ENCODE measurements at places on chromosomes 5 and 9.
A peak's percentile ranks its signal among the peaks of the same experiment; 100 is the strongest.

DNA sequence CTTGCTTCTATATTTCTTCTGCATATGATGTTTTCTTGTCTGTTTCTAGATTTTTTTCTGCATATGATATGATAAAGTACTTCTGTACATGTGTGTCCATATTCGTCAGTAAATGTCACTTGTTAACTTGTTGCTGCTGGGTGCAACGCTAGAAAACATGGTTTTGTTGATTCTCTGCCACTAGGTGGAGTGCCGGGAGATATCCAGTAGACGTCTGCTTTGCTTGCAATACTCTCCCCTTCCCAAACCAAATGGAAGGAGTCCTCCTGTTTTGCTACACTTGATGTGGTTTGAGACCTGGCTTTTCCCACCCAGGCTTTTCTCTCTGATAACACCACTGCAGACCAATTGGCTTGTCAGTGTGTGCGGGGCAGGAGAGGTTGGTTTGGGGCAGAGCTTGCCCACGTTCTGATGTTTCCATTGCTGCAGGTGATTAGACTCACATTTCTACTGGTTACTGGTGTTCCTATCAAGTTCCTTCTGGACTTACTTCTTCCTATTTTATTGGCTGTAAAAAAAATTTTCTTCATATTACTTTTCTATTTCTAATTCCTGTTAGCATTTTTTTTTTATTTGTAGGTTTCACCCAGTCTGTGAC, 900.0 kb upstream of the CDH10 start:
- DNase-seq = peak; percentile 26

- no peak for DNase-seq
Measured at GRCh38 chr9:133845440-133845839, 107.3 kb upstream of the SARDH start.

DNA sequence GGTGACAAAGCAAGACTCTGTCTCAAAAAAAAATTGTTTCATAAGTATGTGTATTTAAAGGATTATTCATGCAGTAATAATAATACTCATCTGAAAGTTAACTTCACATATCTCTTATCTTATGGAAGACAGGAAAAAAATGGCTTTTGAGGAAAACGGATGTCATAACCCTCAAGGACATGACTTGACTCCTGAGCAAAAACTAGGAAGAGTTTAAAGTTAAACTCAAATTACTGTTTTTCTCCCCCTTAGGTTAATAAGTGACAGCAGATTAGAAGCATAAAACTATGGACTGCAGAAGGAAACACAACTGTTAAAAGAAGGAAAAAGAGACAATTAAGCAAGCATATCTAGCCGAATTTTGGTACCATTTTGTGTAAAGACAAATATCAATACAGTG, 16.5 kb downstream of the DHX29 start:
- no peak for DNase-seq

DNA sequence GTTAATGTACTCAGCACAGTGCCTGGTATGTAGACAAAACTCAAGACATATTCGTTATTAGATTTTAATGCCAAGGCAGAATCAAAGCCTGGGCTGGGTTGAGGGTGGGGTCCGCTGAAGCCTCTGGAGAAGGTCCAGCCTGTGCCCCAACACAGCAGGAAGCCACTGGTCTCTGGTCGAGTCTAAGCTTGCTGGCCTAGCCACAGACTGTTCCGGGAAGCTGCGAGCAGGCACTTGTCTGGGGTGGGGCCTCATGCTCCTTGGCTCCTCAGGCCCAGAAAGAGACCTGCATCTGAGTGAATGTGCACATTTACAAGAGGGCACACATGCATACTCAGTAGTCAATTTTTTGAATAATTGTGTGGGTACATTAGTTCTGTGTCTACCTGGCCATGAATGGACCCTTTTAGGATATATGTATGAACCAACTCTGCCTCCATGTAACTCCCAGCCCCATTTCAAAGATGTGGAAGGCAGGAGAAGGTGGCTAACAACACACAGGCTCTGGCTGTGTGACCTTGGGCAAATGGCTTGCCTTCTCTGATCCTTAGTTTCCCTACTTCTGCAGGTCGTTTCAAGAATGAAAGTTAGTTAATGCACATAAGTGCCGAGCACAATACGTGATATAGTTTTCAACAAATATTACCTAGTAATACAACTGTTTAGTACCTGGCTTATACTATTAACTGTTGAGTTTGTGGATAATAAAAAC, 18.3 kb downstream of the FAT2 start:
- DNase-seq = no peak

DNA sequence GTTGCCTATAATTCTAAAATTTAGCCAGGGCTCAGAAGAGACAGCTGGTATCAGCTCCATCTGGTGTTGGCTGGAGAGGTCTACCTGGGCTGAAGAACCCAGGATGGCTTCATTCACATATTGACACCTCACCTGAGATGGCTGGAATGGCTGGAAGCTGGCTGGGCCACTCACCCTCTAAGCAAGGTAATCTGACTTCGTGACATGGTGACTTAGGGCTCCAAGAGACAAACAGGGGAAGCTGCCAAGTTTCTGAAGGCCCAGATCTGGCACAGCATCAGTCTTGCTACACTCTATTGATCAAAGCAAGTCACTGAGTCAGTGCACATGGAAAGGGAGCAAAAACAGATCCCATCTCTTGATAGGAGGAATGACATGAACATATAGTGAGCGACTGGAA, 102.3 kb downstream of the EPB41L4A start:
- DNase-seq = no peak

DNA sequence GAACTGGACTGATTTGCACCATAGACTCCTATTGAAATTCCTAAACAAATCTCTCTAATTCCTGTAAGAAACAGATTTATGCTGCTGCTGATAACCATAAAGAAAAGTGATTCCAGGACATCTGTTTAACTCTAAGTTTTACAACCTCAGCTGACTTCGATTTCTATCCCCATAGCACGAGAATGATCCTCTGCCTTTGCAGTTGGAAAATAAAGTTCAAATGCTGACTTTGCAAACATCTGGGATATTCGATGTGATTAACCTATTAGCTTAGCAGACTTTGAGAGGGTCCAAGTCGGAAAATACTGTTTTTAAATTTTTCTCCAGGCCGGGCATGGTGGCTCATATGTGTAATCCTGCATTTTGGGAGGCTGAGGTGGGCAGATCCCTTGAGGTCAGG, 247.3 kb downstream of the PSAT1 start:
- no peak for DNase-seq

- no peak for DNase-seq
Measured at GRCh38 chr9:130193103-130193502, 20.9 kb downstream of the NCS1 start.

GRCh38 chr9:36936498-36936831, 97.6 kb downstream of the PAX5 start:
- DNase-seq = no peak

DNA sequence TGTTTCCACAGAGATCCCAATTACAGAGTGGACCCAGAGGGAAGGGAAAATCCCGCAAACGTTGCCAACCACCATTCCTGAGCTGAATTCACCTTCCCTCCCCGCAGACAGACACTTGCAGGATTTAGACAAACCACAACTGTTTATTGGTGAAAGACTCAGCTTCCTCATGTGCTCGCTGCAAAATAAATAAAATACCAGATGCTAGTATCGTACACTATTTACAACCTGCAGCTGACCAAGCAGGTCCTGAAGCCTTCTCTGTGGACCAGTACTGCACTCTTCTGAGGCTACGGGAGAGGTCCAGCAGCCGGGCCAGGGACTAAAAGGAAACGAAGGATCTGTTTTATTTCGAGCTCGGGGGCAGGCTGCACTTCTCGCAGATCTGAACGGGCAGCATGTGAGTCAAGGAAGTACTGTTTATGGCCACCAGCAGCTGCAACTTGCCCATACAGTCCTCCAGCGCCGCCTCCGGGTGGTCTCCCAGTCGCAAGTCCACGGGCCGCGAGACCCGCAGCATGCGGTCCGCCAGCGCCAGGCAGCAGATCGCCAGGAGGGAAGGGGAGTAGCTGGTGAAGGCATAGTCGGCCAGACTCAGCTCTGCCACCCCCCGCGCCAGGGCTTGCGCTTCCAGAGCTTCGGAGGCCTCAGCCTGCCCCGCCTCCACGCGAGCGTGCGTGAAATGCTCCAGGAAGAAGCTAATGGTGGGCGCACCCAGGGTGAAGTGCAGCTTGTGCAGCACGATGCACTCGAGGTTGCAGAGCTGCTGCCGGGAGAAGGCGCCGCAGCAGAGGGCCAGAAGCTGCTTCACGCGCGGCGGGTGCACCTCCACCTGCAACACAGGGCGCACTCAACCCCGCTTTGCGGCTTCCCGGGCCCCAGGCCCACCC, 2.1 kb downstream of the CCNO start:
- DNase-seq = no peak

GRCh38 chr5:154811653-154812465, 38.5 kb downstream of the FAXDC2 start:
- no peak for DNase-seq

- no peak for DNase-seq
Measured at GRCh38 chr9:136192289-136193126, 12.4 kb downstream of the LHX3 start.

- no peak for DNase-seq
Measured at GRCh38 chr5:141868541-141868940, 9.7 kb downstream of the PCDH1 start.

- no peak for DNase-seq
Measured at GRCh38 chr9:127557466-127557869, 54.6 kb upstream of the STXBP1 start.

DNA sequence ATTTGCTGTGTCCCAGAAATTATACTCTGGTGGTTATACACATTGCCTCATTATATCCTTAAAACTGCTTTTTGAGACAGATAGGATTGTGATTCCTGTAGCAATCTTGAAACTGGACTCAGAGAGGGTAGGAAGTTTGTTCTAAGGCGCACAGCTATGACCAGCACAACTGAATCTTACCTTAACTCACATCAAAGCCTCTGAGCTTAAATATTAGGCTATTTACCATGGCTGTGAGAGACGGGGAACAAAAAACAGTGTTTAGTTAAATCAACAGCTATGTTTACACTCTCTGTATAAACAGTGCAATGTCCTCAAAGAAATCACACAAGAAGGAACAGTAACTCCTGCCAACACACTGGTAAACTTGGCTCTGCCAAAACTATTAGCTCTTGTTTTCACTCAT, 50.9 kb upstream of the TUT7 start:
- DNase-seq = no peak

GRCh38 chr5:113084402-113085083, 107.9 kb downstream of the DCP2 start:
- DNase-seq = no peak

DNA sequence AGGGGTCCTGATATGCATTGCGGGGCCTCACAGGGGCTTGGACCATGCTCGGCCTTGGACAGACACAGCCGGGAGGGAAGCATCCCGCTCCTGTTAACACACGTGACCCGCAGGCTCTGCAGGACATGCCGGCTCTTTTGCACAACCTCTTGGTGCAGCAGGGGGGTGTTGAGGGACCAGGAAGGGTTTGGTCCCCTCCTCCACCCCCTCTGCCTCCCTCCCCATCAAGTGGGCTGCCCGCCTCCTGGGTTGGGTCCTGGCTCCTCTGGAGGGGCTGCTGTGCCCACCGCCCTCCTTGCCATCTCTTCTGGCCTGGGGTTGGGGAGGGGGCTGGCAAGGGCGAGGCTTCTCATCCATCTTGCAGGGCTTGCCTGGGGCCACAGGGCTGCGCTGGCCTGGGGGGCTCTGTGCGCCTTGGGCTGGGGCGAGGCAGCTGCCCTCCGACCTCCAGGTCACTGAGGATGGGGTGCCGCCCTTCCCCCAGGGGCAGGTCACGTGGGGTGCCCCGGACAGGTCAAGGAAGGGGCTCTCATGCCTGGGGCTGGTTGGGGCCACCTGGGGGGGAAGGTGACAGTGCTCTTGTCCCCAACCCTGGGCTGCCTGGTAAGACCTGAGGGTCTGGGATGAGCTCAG, 16.8 kb upstream of the SLC9A3 start:
- no peak for DNase-seq
